Astrocyte of the spinal cord (primary cell): ENCODE measurements at places on chromosomes 2 and 18.

DNA sequence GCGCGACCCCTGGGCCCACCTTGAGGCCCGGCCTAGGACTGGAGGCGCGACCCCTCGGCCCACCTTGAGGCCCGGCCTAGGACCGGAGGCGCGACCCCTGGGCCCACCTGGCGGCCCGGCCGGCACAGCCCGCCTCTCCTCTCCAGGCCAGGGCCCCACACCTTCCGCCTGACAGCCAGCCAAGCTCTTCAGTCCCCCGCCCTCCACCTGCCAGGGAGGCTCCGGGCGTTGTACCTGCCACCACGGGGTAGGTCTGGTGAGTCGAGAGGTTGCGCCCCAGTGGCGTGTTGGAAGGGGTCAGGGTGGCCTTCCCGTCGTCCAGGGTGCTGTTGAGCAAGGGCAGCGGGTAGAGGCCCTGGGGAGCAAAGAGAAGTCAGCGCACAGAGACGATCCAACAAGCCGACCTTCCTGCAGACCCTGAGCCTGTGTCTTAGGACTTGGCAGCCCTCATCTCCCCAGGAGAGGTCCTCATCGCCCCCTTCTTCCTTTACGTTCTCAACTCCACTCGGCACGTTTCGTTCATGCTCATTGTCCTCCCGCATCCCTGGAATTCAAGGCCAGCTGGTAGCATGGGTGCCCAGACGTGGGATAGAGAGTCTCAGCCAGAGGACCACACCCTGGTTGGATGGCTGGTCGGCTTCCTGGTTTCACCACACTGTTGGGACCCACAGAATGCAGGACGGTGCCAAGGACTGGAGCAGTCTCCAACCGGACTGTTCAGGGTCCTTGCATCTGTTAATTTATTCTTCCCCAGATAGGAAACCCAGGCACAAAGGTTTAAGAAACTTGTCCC, 42.2 kb downstream of the PAX8 start:
- DNase-seq: no peak

DNA sequence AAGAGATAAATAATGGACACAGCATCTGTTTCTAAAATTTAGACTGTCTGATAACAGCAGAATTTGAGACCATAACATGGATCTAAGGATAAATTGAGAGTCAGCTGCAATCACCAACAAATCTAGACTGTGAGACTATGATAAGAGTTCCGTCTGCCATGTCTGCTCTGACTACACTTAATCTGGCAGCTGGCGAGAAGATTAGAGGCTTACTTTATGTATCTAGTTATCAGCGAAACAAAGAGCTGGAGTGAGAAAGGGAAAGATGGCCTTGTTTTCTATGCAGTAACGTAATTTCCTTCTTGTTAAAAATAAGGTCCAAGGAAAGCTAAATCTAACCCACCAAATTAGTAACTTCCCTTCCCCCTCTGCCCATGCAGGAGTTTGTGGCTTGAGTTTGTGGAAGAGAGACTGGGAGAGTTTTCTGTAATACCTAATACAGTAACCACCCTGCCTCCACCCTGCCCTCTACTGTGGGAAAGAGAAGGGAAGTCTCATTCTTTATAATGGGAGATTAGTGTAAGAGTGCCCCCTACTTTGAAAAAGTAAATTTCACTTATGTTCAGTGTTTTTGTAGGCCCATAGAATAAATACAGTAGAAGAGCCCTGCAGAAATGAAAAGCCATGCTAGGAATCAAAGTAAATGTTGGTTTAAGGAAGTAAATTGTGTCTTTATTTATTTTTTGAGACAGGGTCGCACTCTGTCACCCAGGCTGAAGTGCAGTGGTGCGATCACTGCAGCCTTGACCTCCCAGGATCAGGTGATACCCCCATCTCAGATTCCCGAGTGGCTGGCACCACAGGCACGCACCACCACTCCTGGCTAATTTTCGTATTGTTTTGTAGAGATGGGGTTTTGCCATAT, 27.5 kb downstream of the EML4 start:
- peak; percentile 68 for DNase-seq

DNA sequence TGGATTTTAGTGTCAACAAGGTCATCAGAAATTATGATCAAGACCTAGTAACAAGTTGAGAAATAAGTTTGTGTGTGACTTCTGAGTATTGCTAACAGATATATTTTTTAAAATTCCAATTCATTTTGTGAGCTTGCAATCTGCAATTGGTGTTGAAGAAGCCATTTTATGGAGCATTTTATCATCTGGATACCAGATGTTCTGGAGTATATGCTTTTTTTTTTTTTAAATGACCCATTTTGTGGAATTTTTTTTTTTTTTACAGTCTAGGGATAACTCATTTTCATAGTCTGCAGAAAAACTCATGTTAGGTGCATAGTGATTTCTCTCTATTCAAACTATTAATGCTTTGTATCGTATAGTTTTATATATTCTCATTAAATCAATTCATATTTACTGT, 12.6 kb downstream of the QPCT start:
- DNase-seq: no peak

DNA sequence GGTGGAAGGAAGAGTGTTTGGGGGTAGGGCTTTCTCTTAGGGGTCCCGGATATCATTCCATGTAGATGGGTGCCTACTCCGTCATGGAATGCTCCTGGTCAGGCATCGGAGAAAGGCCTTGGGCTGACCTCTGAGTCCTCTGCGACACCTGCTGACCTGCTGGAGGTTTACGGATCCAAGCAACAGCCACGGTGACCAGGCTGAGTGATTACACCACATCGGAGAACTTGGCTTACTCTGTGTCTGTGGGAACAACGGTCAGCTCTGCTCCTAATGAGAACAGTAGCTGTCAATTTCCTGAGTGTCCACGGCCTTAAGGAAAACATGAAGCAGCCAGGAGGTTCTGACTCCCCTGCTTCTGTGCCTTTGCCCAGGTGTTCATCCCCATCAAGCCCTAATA, 73.2 kb downstream of the TNP1 start:
- DNase-seq: no peak

- no peak for DNase-seq
Observed at GRCh38 chr2:208983486-208983885, 440.4 kb upstream of the MAP2 start.

- peak; percentile 67 for DNase-seq
Observed at GRCh38 chr2:12884713-12885282, 168.1 kb downstream of the TRIB2 start.

- no peak for DNase-seq
Observed at GRCh38 chr18:23334569-23334968, 118.5 kb upstream of the RIOK3 start.

- no peak for DNase-seq
Observed at GRCh38 chr2:109525836-109526235, 87.9 kb downstream of the SEPTIN10 start.

GRCh38 chr2:237901932-237902850, 42.8 kb downstream of the RAMP1 start:
- no peak for DNase-seq

- no peak for DNase-seq
Observed at GRCh38 chr2:190481339-190481738, 53.2 kb downstream of the NEMP2 start.

DNA sequence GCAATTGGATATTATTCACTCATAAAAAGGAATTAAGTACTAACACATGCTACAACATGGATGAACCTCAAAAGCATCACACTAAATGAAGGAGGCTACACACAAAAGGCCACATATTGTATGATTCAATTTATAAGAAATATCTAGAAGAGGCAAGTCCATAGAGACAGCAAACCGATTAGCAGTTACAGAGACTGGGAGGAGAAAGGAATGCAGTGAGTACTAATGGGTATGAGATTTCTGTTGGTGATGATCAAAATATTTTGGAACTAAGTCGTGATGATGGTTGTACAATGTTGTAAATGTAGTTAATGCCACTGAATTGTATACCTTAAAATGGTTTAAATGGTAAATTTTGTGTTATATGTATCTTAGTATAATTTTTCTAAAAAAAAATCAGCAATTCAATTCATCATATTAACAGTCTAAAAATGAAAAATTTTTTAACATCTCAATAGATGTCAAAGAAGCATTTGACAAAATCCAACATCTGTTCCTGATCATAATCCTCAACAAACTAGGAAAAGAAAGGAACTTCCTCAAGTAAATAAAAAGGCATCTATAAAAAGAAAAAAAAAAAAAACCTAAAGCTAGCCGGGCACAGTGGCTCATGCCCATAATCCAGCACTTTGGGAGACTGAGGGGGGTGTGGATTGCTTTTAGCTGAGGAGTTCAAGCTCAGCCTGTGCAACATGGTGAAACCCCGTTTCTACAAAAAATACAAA, 98.1 kb downstream of the TGIF1 start:
- no peak for DNase-seq

- DNase-seq: no peak
Observed at GRCh38 chr18:51655327-51655698, 457.8 kb upstream of the MEX3C start.

- DNase-seq: no peak
Observed at GRCh38 chr2:216307496-216307895, 64.8 kb downstream of the MARCHF4 start.

- DNase-seq: no peak
Observed at GRCh38 chr2:2656115-2657011, 325.3 kb upstream of the MYT1L start.

- DNase-seq: no peak
Observed at GRCh38 chr18:32771169-32771751, 1.6 kb downstream of the KLHL14 start.

DNA sequence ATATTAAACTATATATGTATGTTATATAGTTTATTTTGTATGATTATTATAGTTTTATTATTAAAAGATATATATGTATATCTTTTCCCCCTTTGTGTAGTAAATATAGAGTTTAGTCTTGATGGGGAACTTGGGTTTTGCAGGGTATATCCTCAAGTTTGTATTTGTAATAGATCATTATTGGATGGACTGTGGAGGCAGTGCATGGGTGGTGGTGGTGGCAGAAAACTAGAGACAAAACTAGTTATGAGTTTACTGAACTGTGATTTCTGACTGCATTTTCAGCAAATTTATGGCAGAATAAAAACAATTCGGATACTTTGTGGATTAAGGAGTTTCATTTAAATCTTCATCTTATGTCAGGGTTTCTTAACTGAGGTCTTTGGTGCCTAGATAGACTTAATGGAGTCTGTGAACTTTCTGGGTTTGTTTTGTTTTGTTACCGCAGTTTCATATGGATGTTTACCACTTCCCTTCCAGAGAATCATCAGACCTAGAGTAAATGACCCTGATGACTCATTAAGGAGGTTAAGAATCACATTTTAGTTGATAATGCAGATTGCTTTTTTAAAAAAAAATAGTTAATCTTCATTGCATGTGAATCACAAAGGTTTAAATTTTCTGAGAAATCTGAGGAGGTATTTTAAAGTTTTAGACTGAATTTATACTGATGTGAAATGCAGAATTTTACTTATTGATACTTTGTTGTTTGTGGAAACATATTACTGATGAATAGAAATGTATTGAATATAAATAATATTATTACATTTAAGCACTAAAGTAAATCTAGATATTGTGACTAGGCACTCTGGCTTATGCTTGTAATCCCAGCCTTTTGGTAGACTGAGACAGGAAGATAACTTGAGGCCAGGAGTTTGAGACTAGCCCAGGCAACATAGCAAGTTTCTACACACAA, 14.5 kb downstream of the EPC2 start:
- peak; percentile 45 for DNase-seq

GRCh38 chr2:189016311-189016861, 42.2 kb downstream of the COL3A1 start:
- DNase-seq: no peak

- DNase-seq: no peak
Observed at GRCh38 chr2:43321446-43321845, 95.0 kb upstream of the ZFP36L2 start.

DNA sequence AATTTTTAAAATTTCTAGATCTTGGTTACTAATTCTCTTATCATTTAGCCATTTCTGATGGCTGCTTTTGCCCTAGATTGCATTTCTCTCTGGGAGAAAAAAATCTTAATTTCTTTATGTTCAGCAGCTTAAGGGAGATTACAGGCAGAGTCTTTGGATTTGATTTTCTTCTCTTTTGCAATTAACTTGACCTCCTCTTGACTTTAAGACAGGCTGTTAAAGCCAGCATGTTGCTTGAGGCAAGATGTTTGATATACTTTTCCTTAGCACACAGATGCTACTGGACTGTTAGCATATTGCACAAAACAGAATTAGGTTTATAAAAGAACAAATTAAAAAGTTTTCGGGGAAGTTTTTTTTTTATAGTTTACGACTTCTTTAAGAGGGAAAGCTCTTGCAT, 50.0 kb downstream of the XRCC5 start:
- no peak for DNase-seq

GRCh38 chr2:205755923-205756322, 73.6 kb downstream of the NRP2 start:
- peak; percentile 60 for DNase-seq

DNA sequence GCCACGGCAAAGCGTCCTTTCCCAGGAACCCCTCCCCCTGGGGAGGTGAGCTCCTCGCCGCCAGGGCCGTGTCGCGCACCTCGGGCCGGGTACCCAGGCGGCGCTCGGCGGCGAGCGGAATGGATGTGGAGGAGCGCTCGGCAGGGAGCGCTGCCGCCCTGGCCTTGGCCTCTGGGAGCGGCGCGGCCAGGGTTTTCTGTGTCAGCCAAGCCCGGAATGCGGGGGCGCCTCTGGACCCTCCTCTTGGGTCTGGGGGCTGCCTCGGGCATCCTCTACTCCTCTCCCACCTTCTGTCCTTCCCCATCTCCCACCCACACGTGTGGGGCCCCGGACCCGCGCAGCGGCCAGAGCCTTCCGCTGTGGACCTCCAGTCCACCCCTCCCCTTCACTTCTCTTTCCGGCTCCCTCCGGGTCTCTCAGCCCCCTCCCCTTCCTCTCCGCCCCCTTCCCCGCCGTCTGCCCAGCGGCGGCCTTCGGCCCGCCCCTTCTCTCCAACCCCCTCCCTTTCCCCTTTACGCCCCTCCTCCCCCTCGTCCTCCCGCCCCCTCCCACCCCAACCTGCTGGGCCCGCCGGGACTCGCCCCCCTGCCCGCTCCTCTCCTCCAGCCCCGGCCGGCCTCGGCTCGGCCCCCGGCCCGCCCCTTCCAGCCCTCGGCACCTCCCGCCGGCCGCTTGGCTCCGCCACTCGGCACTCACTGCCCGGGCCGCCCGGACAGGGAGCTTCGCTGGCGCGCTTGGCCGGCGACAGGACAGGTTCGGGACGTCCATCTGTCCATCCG, at the start of gene MERTK:
Gene MERTK (plus strand): TSS at position 684 of the 779 bp plus-strand sequence. CDS start 129 bp downstream, outside the sequence.
- peak; percentile 75 for DNase-seq
